Activated CD4-positive, alpha-beta T cell treated with anti-CD3 and anti-CD28 coated beads, Interleukin-2, amount 50 U/mL, for 1 hour (primary cell): ENCODE measurements at places on chromosomes 2 and 18.
A peak's percentile ranks its signal among the peaks of the same experiment; 100 is the strongest.

DNA sequence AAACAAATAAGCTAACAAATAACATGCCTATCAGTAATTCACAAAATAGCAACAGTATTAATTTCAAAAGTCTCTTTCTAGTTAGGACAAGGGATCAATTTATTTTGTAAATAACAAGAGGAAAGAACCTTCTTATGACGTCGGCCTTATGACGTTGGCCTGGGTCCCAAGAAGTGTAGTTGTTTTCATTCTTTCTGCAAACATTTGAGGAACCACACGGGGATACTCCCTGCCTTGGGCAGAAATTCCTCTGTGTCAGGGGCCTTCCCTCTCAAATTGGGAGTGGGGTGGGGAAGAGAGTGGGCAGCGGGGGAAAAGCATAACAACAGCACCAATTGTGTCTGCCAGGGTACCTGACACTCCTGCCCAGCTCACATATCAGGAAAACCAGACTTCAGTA lies 1.3 kb downstream of the CCDC68 start:
- no peak for DNase-seq

GRCh38 chr18:63290821-63291200 lies 28.8 kb downstream of the BCL2 start:
- DNase-seq: peak; percentile 41

GRCh38 chr2:140895378-140895777 lies 1235.4 kb downstream of the LRP1B start:
- no peak for DNase-seq

- no peak for DNase-seq
Measured at GRCh38 chr2:85395912-85396475, 14.2 kb downstream of the CAPG start.

GRCh38 chr2:239399433-239399920 lies 1.3 kb downstream of the HDAC4 start:
- peak; percentile 34 for DNase-seq
